ENCODE measurements at places on chromosomes 6 and 20. TPM values are rescaled to one million over a fixed set of nuclear protein-coding genes. Genes with fewer than 3 reads are reported as not detected.
A peak's percentile ranks its signal among the peaks of the same experiment; 100 is the strongest.

Gene ANGPT4
- 0.07 TPM for total RNA-seq

- peaks cover 17% of the 10 kb centered on the region for H3K36me3 ChIP-seq
- H3K4me3 ChIP-seq = no peak overlapping the region
- no peak for DNase-seq
- H3K27ac ChIP-seq = no peak overlapping the region
- no peaks in the 10 kb centered on the region for H3K27me3 ChIP-seq
Measured at GRCh38 chr6:35600659-35601125, 88.0 kb upstream of the TULP1 start.

- no peak overlapping the region for H3K27ac ChIP-seq
- H3K36me3 ChIP-seq = peaks cover 26% of the 10 kb centered on the region
- H3K4me1 ChIP-seq = no peaks in the 10 kb centered on the region
- no peak for DNase-seq
- H3K27me3 ChIP-seq = no peaks in the 10 kb centered on the region
Measured at GRCh38 chr20:45945678-45946148, 11.2 kb downstream of the PCIF1 start.

Gene TMEM217
- total RNA-seq = 1.1 TPM

Gene HCRTR2
- not detected for total RNA-seq

GRCh38 chr20:35063168-35063567 lies 29.4 kb downstream of the TRPC4AP start:
- H3K4me1 ChIP-seq = peaks cover 3% of the 10 kb centered on the region
- H3K27ac ChIP-seq = no peak overlapping the region
- no peaks in the 10 kb centered on the region for H3K27me3 ChIP-seq
- peaks cover 4% of the 10 kb centered on the region for H3K36me3 ChIP-seq
- no peak overlapping the region for H3K4me3 ChIP-seq

Gene JPH2
- 0.31 TPM for total RNA-seq

- no peaks in the 10 kb centered on the region for H3K36me3 ChIP-seq
- DNase-seq = no peak
- peaks cover 36% of the 10 kb centered on the region for H3K27me3 ChIP-seq
- H3K4me1 ChIP-seq = peaks cover 5% of the 10 kb centered on the region
Measured at GRCh38 chr6:30102414-30102969, 10.4 kb downstream of the TRIM31 start.

Gene C6orf163
- total RNA-seq = 1.4 TPM

- no peaks in the 10 kb centered on the region for H3K27me3 ChIP-seq
- H3K27ac ChIP-seq = no peak overlapping the region
- H3K4me3 ChIP-seq = no peak overlapping the region
- DNase-seq = no peak
- no peaks in the 10 kb centered on the region for H3K4me1 ChIP-seq
Measured at GRCh38 chr6:52718550-52718949, 44.7 kb downstream of the GSTA2 start.

DNA sequence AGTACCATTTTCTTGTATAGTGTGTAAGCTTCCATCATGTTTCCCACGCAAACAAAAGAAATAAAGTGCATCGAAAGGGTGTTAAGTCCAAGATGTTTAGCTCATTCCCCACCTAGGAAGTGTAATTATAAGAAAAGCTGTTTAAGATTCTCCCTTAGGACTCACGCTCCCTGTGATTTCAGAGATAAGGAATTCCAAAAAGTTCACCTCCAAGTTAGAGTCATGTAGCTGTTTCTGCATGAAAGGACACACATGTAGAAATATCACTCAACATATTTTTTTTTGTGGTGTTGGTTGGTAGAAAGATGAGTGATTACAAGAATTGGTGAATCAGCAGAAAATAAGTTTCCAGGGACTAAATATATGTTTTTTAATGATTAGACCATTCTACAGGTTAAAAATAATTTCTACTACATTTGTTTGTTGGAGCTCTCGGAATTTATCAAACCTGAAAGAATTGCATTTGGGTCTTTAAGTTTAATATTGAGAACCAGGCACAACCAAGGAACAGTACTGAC lies 10.4 kb downstream of the OPN5 start:
- peaks cover 24% of the 10 kb centered on the region for H3K27me3 ChIP-seq
- no peak overlapping the region for H3K27ac ChIP-seq
- H3K4me3 ChIP-seq = no peak overlapping the region
- H3K4me1 ChIP-seq = 0 out of 2 replicates have a peak, but pooled peaks cover 3% of the 10 kb centered on the region
- no peak for DNase-seq
- no peaks in the 10 kb centered on the region for H3K36me3 ChIP-seq

- H3K27me3 ChIP-seq = peaks cover 3% of the 10 kb centered on the region
- no peak overlapping the region for H3K4me3 ChIP-seq
- no peak overlapping the region for H3K27ac ChIP-seq
- no peaks in the 10 kb centered on the region for H3K36me3 ChIP-seq
- DNase-seq = no peak
Measured at GRCh38 chr6:13479206-13479800, 8.1 kb downstream of the GFOD1 start.

Gene CD40
- total RNA-seq = 7.8 TPM

- peak overlapping the region; percentile 94 for H3K4me3 ChIP-seq
- no peaks in the 10 kb centered on the region for H3K27me3 ChIP-seq
- no peak for DNase-seq
- H3K36me3 ChIP-seq = peaks cover 60% of the 10 kb centered on the region
- no peaks in the 10 kb centered on the region for H3K4me1 ChIP-seq
Measured at GRCh38 chr6:30555816-30556065, 548 bp downstream of the GNL1 start.

DNA sequence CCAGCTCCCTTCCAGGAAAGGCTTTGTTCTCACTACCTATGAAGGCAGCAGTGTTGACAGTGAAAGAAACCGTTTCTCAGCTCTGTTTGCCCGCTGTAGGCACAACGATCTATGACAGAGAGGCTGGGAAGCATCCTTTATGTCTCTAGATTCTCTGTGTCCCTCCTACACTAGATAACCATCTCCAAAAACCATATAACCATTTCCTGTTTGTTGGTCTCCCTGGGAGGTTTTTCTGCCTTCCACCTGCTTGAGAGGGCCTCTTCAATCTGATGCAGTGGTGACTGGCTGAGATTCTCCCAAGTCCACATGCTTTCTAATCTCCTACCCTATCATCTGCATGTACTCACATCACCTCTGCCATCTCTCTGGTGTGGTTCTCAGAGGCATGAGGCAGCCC lies 32.0 kb upstream of the TMEM217 start:
- no peak for DNase-seq
- no peaks in the 10 kb centered on the region for H3K27me3 ChIP-seq
- no peaks in the 10 kb centered on the region for H3K4me1 ChIP-seq
- no peak overlapping the region for H3K4me3 ChIP-seq
- peaks cover 59% of the 10 kb centered on the region for H3K36me3 ChIP-seq
- no peak overlapping the region for H3K27ac ChIP-seq

GRCh38 chr6:140537834-140538705 lies 1163.6 kb upstream of the CITED2 start:
- H3K27ac ChIP-seq = no peak overlapping the region
- H3K4me3 ChIP-seq = no peak overlapping the region
- H3K27me3 ChIP-seq = no peaks in the 10 kb centered on the region
- peaks cover 15% of the 10 kb centered on the region for H3K36me3 ChIP-seq
- DNase-seq = peak; percentile 28
- H3K4me1 ChIP-seq = no peaks in the 10 kb centered on the region

Gene ANKRD66
- not detected for total RNA-seq

Gene ENPP3
- total RNA-seq = 0.15 TPM

DNA sequence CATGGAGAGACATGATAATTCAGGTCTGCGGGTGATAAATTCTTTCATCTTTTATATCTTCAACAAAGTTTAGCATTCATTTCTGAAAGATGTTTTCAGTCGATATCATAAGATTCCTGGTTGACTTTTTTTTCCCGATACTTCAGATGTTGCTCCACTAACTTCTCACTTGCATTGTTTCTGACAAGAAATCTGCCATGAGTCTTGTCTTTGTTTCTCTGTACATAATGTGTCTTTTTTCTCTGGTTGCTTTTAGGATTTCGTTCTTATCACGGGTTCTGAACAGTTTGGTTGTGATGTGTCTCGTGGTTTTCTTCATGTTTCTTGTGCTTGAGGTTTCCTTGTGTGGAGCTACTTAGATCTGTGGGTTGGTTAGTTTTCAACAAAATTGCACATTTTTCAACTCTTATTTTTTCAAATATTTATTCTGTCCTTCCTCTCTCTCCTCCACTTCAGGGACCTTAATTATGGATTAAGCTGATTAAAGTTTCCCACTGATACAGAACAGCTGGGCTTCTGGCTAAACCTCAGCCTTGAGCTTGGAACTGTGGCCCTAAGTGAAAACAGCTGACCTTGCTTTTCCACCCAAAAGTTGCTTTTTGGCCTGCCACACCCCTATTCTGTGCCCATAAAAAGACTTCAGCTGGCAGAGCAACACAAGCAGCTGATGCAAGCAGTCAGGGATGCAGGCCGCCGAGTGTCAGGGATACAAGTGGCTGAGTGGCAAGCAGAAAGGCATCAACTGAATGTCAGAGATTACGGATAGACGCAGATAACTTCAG lies 97.9 kb upstream of the SNX9 start:
- H3K4me3 ChIP-seq = no peak overlapping the region
- DNase-seq = no peak
- H3K27ac ChIP-seq = no peak overlapping the region
- no peaks in the 10 kb centered on the region for H3K27me3 ChIP-seq
- no peaks in the 10 kb centered on the region for H3K4me1 ChIP-seq
- peaks cover 9% of the 10 kb centered on the region for H3K36me3 ChIP-seq

GRCh38 chr6:20811109-20811761 lies 277.0 kb downstream of the CDKAL1 start:
- H3K27ac ChIP-seq = peak overlapping the region; percentile 35
- peak; percentile 61 for DNase-seq
- peaks cover 5% of the 10 kb centered on the region for H3K4me1 ChIP-seq
- no peaks in the 10 kb centered on the region for H3K27me3 ChIP-seq

Gene RNF8
- 34.7 TPM for total RNA-seq

DNA sequence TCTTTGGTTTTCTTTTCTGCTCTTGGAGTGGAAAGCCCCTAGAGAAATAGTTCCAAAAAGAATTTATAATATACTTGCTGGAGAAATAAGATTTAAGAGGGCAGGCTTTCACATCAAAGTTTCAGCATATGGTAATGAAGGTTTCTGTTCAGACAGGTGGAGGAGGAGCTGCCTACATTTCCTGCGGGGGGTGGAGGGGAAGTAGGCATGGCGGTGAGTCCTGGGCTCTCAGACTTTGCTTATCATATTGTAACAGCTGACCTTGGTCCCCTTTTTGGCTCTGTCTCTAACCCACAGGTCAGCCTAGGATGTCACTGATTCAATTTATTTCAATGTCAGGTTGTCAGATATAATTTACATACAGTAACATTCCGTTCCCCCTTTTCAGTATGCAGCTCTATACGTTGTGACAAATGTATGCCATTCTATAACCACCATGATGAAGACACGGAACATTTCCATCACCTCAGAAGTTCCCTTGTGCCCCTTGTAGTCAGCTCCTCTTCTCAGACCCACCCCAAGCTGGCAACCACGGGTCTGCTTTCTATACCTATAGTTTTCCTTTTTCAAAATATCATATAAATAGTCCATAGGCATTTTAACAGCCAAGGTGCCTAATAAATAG lies 77.6 kb upstream of the GGTLC1 start:
- no peaks in the 10 kb centered on the region for H3K36me3 ChIP-seq
- no peaks in the 10 kb centered on the region for H3K27me3 ChIP-seq
- DNase-seq = no peak
- no peak overlapping the region for H3K27ac ChIP-seq
- H3K4me3 ChIP-seq = no peak overlapping the region

DNA sequence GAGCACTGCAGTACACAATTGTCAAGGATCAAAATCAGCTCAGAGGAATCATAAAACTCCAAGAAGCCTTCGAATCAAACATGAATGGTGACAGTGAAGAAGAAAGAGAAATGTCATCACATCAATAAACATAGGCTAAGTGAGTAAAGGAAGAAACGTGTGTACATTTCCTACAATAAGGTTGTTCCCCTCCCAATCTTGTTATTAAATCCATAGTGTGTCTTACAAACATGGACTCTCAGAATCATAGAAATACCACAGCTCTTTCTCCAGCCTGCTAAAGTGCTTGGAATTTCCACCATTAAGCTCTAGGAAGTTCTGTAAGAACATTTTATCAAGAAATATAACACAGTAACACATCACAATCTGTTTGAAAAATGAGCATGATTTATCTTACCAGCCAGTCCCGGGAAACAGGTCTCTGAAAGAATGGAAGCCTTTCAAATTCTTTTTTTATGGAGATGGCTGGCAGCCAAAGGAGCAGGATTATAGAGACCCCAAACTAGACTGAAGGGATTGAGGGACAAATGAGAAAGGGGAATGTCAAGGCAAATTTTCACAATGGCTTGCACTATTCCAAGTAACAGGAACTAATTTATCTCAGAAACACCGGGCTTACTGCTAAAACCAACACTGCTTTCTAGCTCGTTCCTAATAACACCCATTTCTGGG lies 4.5 kb upstream of the TNFAIP3 start:
- no peak overlapping the region for H3K27ac ChIP-seq
- no peak for DNase-seq
- no peaks in the 10 kb centered on the region for H3K27me3 ChIP-seq
- H3K4me3 ChIP-seq = no peak overlapping the region

- DNase-seq = no peak
- peaks cover 12% of the 10 kb centered on the region for H3K36me3 ChIP-seq
- H3K4me3 ChIP-seq = no peak overlapping the region
- H3K4me1 ChIP-seq = no peaks in the 10 kb centered on the region
Measured at GRCh38 chr20:7989379-7989778, 30.2 kb downstream of the TMX4 start.

- peaks cover 14% of the 10 kb centered on the region for H3K4me1 ChIP-seq
- H3K27me3 ChIP-seq = no peaks in the 10 kb centered on the region
- peak overlapping the region; percentile 94 for H3K4me3 ChIP-seq
- H3K27ac ChIP-seq = no peak overlapping the region
- peaks cover 5% of the 10 kb centered on the region for H3K36me3 ChIP-seq
- DNase-seq = no peak
Measured at GRCh38 chr20:36462440-36463211, 78.7 kb upstream of the MYL9 start.

GRCh38 chr20:10505827-10506226 lies 70.7 kb downstream of the SLX4IP start:
- no peak overlapping the region for H3K4me3 ChIP-seq
- no peak for DNase-seq
- peaks cover 12% of the 10 kb centered on the region for H3K4me1 ChIP-seq
- H3K27me3 ChIP-seq = no peaks in the 10 kb centered on the region
- H3K27ac ChIP-seq = no peak overlapping the region
- peaks cover 2% of the 10 kb centered on the region for H3K36me3 ChIP-seq

DNA sequence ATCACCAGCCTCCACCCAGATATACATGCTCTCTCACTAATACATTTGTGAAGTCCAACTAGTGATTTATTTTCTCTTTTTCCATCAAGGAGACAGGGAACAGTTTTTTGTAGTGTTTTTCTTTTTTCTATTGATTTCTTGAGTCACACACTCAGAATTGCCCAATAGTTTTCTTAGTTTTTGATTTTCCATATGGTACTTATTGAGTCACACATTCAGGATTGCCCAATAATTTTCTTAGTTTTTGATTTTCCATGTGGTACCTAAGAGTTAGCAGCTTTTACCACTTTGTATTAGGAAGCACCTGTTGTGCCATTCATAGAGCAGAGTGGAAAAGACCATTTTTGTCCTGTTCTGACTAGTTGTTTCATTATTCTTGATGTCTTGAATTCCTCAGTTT lies 1268.8 kb downstream of the EPHA7 start:
- H3K4me1 ChIP-seq = no peaks in the 10 kb centered on the region
- no peak overlapping the region for H3K4me3 ChIP-seq
- no peak overlapping the region for H3K27ac ChIP-seq
- no peaks in the 10 kb centered on the region for H3K27me3 ChIP-seq

GRCh38 chr6:24997905-24998304 lies 62.1 kb upstream of the RIPOR2 start:
- peak overlapping the region; percentile 6 for H3K27ac ChIP-seq
- H3K4me3 ChIP-seq = peak overlapping the region; percentile 5
- peaks cover 9% of the 10 kb centered on the region for H3K4me1 ChIP-seq

Gene DSP
- total RNA-seq = 48.9 TPM

GRCh38 chr6:146545581-146545980 lies 1.9 kb downstream of the RAB32 start:
- DNase-seq = no peak
- no peak overlapping the region for H3K27ac ChIP-seq
- H3K4me3 ChIP-seq = no peak overlapping the region
- H3K4me1 ChIP-seq = peaks cover 3% of the 10 kb centered on the region
- H3K27me3 ChIP-seq = no peaks in the 10 kb centered on the region

Gene OR2B6
- not detected for total RNA-seq

All from H9 (cell line).